Activated naive CD4-positive, alpha-beta T cell treated with Interleukin-2 at 50 U/mL for 16 hours (primary cell): ENCODE measurements at places on chromosomes 2 and 18.
A peak's percentile ranks its signal among the peaks of the same experiment; 100 is the strongest.

GRCh38 chr2:200253639-200254038 lies 52.9 kb upstream of the SPATS2L start:
- no peak for DNase-seq

DNA sequence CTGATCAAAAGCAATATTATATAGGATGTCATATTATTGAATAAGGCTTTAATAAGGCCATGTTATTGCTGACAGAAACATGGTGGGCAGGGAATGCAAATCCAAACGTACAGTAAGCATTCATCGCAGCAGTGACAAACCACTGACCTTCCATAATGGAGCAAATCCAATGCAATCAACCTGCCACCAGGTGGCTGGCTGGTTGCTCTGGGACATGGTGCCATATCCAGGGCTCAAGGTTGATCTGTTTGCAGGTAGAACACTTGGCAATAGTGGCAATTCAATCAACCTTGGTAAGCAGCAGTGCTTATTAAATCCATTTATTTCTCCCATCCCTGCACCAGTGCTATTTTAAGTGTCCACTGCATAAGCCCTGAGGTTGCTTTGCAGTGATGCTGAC lies 75.4 kb downstream of the CERKL start:
- DNase-seq, result no peak

GRCh38 chr2:237304763-237305514 lies 109.0 kb downstream of the COL6A3 start:
- DNase-seq, result no peak

DNA sequence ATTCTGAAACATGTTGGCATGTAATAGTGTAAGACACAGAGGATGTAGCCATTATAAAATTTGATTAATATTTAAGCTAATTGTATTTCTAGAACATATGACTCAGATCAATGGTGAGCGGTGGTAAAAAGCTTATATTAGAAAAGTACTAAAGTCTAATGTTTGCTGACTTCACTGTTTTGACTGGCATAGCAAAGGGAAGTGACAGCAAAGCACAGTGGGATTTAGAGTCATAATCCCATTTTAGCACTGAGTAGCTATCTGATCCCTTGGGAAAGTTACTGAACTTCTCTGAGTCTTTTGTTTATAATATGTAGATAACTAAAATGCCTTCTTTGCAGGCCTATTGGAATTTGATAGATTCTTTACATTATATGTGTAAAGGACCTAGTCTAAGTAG lies 60.4 kb downstream of the KIAA1328 start:
- DNase-seq, result no peak

DNA sequence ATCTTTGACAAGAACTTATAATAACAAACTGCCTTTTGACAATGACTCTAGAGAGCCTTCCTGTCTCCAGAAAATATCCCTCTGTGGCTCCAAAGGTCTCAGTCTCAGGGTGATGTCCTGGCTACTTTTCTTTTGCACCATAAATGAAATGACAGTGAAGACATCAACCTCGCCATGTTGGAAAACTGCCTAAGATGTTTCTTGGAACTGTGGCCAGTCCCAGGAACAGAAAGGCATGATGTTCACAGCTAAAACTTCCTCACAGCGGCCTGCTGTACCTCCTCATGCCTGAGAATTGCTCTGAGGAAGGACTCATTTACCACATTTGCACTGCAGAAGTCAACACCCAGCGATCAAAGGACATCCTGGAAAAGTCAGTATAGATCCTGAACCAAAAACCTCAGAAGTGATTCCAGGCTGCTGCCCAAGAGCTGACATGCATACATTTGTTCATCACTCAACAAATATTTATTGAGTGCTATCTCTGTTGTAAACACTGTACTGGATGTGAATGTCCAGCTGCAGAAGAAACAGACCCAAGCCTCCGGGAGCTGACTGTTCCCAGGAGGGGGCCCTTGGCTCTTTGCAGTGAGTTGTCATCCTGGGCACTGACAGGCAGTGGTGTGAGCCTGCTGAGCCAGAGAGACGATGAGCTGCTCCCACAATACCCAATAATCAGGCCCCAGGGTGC lies 64.3 kb upstream of the ACSL3 start:
- DNase-seq, result no peak

- DNase-seq, result no peak
Observed at GRCh38 chr2:47260971-47261370, 105.9 kb upstream of the STPG4 start.

DNA sequence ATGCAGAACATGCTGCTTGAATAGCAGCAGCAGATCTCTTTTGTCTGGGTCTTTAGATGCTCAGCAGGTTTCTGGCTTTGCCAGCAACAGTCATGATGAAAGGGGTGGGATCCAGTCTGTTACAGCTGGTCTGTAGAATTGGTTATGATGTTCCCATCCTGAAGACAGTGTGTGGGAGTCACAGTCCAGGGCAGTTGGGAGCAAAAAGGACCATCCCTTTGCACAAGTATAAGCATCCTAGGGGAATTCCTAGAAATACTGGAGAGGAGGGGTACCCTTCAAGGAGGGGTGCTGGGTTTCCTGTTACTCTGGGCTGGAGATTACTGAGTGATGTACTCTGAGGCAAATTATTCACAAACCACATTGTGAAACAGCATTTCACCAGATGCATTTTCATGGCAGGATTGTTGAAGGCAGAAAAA lies 119.9 kb upstream of the RND3 start:
- no peak for DNase-seq

DNA sequence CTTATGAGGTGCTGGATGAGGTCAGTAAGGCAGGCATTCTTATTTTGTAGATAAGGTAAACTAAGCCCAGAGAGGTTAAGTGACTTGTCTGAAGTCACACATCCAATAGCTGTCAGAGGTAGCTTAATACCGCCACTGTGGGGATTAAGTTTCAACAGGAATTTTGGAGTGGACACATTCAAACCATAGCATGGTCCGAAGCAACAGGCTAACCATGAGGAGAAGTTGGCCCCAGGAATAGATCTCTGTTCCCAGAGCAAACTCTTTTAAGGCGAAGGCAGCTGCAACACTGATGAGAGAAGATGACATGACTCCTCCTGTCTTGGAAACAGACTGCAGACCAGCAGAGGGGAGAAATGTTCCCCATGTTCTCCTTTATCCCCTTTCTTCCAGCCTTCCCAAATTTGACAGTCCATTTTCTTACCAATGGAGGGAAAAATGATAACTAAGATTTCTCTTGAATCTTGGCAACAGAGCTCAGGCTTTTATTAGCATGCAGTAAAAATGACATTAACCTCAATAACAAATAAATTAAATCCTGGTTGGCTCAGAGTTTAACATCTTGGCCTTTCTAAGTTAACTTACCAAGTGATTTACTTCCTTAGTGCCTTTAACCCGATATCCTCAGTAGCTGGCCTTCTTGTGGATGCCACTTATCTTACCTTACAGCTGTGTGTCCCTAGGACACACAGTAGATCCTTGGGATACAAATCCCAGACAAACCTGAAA lies 67.9 kb upstream of the STPG4 start:
- DNase-seq, result no peak

GRCh38 chr2:236947896-236948295 lies 137.8 kb upstream of the COPS8 start:
- DNase-seq, result no peak

- DNase-seq, result no peak
Observed at GRCh38 chr2:16204886-16205620, 264.7 kb downstream of the MYCN start.

GRCh38 chr2:30691948-30692828 lies 115.1 kb downstream of the CAPN13 start:
- DNase-seq, result no peak

DNA sequence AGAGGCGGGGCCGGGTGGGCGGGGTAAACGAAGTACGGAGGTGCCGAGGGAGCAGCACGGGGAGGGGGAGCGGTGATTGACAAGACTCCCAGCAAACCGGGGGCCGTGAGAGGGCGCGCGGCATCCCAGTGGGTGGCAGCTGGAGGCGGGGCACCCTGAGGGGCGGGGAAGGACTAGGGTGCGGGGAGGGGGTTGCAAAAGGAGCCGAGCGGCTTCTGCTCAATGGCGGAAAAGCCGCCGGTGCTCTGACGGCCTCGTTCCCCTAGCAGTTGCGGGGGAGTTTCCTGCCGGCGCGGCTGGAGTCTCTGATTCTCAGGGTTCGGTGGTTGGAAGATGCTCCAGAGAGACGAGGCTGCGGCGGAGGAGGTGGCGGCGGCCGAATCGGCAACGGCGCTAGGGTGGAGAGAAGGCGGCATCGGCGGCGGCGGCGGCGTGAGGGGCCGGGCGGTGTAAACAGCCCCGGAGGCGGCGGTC lies at the start of gene PPM1B:
Gene PPM1B (plus strand): TSS at position 195 of the 474 bp plus-strand sequence. CDS start 32,325 bp downstream, outside the sequence.
- peak; percentile 100 for DNase-seq

DNA sequence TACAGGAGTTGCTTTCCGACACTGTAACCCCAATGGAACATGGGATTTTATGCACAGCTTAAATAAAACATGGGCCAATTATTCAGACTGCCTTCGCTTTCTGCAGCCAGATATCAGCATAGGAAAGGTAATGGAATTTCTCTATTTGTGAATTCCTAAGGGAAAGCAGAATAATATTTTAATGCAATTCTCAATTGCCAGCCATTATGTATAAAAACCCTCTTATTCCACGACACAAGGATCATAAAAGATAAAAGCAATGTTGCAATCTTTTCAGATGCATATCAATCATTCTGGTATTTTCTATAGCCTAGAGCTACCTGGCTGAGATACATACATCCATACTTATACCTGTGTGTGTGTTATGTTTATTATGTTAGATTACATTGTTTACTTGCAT lies 31.2 kb downstream of the PTH2R start:
- DNase-seq, result no peak

- DNase-seq, result no peak
Observed at GRCh38 chr2:49858657-49859056, 704.3 kb upstream of the FSHR start.

- DNase-seq, result no peak
Observed at GRCh38 chr2:85259879-85260278, 67.9 kb downstream of the TGOLN2 start.

- no peak for DNase-seq
Observed at GRCh38 chr2:69097891-69098655, 85.1 kb downstream of the ANTXR1 start.

DNA sequence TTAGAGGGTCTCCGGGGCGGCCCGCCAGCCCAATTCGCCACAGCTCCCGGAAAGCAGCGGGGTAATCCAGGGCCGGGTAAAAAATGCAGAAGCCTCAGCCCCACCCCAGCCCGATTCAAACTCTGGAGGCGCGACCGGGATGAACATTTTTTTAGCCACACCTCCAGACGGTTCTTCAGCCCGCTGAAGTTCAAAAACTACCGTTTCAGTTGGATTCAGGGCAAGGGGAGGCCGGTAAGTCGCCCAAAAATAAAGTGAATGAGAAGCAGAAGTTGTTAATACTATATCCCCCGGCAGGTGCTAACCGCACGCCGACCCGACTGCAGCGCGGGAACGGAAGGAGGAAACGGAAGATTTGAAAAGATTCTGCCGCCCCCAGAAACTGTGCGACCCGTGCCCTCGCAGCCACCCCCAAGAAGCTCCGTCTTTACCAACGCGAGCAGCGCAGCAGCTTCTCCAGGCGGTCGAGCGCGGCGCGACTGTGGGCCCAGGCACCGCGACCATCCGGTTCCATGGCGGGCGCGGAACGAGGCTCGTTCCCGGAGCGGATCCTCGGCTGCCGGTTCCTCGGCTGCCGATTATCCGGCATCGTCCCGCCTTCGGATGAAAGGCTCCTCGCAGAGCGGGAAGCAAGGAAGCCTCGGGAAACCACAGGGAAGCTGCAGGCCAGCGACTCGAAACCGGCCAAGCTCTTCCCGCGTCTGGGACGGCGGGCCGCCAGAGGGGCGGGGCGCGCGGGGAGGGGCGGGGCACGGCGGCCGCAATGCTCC lies at the start of gene BARD1:
Gene BARD1 (minus strand): TSS at position 703 of the 770 bp plus-strand sequence. CDS start 114 bp downstream, at position 589.
- peak; percentile 55 for DNase-seq

GRCh38 chr2:206556357-206556949 lies 85.8 kb upstream of the FAM237A start:
- DNase-seq, result no peak

- no peak for DNase-seq
Observed at GRCh38 chr2:187313831-187314230, 134.2 kb downstream of the CALCRL start.

GRCh38 chr2:72581560-72582181 lies 244.2 kb downstream of the EXOC6B start:
- DNase-seq, result no peak

DNA sequence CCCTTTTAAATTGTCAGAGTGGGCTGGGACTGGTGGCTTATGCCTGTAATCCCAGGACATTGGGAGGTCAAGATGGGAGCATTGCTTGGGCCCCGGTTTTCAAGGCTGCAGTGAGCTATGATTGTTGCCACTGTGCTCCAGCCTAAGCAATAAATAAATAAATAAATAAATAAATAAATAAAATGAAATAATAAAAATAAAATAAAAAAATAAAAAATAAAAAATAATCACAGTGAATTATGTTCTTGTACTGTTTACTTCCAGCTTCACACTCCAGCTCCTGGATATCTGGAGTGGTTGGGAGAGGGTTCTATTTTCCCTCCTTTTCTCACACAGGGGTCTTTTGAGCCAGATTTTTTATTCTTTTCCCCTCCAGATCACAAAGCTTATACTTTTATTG lies 26.2 kb upstream of the PNPT1 start:
- no peak for DNase-seq

GRCh38 chr18:72376256-72376655 lies 167.9 kb downstream of the CBLN2 start:
- DNase-seq, result no peak

DNA sequence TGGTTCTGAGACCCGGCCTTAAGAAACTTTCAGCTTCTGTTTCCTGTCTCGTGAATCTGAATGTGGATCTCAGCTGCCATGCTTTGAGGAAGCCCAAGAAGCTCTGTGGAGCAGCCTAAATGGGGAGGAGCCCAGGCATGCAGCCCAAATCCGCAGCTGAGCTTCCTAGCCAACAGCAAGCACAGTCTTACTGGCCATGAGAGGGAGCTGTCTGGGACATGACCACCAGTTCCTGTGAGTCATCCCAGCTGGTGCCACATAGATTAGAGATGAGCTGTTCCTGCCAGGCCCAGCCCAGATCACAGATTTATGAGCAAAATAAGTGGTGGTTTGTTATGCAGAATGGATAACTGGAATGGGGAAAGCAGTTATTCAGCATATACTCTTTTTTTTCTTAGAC lies 224.4 kb upstream of the APCDD1 start:
- no peak for DNase-seq

GRCh38 chr2:97998431-97999005 lies 2.8 kb upstream of the TMEM131 start:
- no peak for DNase-seq

GRCh38 chr18:61967252-61967891 lies 74.6 kb upstream of the RNF152 start:
- DNase-seq, result no peak

- no peak for DNase-seq
Observed at GRCh38 chr2:198327526-198327925, 523.1 kb downstream of the PLCL1 start.

- DNase-seq, result no peak
Observed at GRCh38 chr2:160362018-160362417, 131.6 kb downstream of the RBMS1 start.
